ENCODE measurements at places on chromosomes 7 and 10.

- no peak for DNase-seq
These were observed 3.6 kb downstream of the GPR158 start for GRCh38 chr10:25178411-25178810.

- DNase-seq, result no peak
These were observed 209.0 kb downstream of the LRMDA start for GRCh38 chr10:75640381-75640780.

GRCh38 chr10:102432162-102432950, at the start of gene CUEDC2:
CUEDC2 (minus strand) TSS chr10:102432574; CDS start chr10:102425188, 7,386 bp downstream.
- DNase-seq, result peak; percentile 94

- no peak for DNase-seq
These were observed 130.3 kb downstream of the NRF1 start for GRCh38 chr7:129741743-129742213.

GRCh38 chr7:99258501-99258900, 14.1 kb upstream of the MYH16 start:
- peak; percentile 46 for DNase-seq

DNA sequence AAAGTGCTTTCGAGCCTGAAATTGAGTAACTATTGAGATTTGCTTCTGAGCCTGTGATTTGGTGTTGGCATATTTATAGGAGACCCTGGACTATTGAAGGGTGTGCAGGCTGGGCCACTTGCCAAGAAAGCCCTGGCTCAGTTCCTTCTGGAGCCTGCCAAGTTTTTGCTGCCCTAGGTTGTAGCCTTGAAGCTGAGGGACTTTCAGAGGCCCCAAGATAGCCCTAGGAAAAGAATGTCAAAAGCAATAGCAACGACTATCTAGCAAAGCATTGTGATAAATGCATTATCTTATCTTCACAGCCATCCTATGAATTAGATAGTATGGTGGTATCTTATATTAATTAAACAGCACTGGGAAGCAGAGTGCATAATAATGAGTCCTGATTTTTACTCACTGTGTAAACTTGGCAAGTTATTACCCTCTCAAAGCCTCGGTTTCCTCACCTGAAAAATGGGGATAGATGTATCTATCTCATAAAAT, 473.7 kb upstream of the PODXL start:
- peak; percentile 16 for DNase-seq

DNA sequence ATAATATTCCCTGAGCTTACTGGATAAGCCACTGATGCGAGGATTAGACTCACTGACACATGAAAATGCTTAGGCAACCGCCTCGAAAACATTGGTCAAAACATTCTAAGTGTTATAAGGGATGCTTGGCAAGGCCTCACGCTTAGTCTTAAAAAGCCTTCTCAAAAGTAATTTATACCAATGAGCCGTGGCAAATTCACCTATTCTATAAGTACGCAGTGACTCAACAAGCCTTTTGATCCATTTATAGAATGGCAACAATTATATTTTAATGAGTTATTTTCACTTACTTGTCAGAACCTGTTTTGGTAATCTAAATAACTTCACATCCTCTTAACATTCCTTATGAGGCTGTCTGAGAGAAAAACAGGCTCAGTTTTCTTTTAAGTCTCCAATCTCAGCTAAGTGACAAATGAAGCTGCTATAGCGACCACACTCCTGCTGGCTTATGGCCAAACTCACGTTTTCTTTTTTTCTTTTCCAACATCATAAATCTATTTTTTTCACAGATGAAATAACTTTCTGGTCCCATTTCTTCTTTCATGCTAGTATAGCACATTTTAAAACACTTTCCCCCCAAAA, 121.2 kb upstream of the AFAP1L2 start:
- DNase-seq, result peak; percentile 74

- DNase-seq, result peak; percentile 21
These were observed 83.7 kb downstream of the ZMIZ1 start for GRCh38 chr10:79152423-79152817.

GRCh38 chr7:27767374-27767773, 27.4 kb downstream of the TAX1BP1 start:
- DNase-seq, result no peak

Measured in mammary epithelial cell (primary cell).